Endothelial cell of umbilical vein (primary cell): ENCODE measurements at places on chromosomes 4 and X. TPM values are rescaled to one million over a fixed set of nuclear protein-coding genes. Genes with fewer than 3 reads are reported as not detected.

TMEM255A gene
- not detected in 2 replicates for total RNA-seq

PPP2R2C gene
- total RNA-seq: 0.09 TPM in 2 replicates

CXCL11 gene
- total RNA-seq: 0.55 and 1.1 TPM in 2 replicates

ZAR1 gene
- not detected in 2 replicates for total RNA-seq

TCEAL1 gene
- 14.6 and 18.5 TPM in 2 replicates for total RNA-seq

GPR82 gene
- total RNA-seq: not detected in 2 replicates

HERC6 gene
- 4.1 and 5.0 TPM in 2 replicates for total RNA-seq

NUDT10 gene
- total RNA-seq: not detected in 2 replicates

ZNF711 gene
- 5.0 and 5.2 TPM in 2 replicates for total RNA-seq

RNF175 gene
- total RNA-seq: not detected in 2 replicates

SGMS2 gene
- 33.0 and 35.9 TPM in 2 replicates for total RNA-seq

TMEM150C gene
- total RNA-seq: 6.5 and 6.6 TPM in 2 replicates

TCEANC gene
- 0.75 and 1.8 TPM in 2 replicates for total RNA-seq

ATP2B3 gene
- 0.07 and 0.16 TPM in 2 replicates for total RNA-seq

ASB9 gene
- 5.6 and 7.6 TPM in 2 replicates for total RNA-seq

GPRIN3 gene
- 2.2 and 2.4 TPM in 2 replicates for total RNA-seq

RNF150 gene
- total RNA-seq: 0.30 and 0.33 TPM in 2 replicates

MAGEA9B gene
- not detected in 2 replicates for total RNA-seq

VCX3B gene
- total RNA-seq: not detected in 2 replicates

SPANXB1 gene
- not detected in 2 replicates for total RNA-seq

ADAMTS3 gene
- 1.3 and 1.5 TPM in 2 replicates for total RNA-seq

PLAC1 gene
- 0.58 and 0.81 TPM in 2 replicates for total RNA-seq

GRPR gene
- 0.28 TPM in 1 of 2 replicates, not detected in the other for total RNA-seq

RGS12 gene
- 75.4 and 78.0 TPM in 2 replicates for total RNA-seq

CENPC gene
- total RNA-seq: 24.5 and 26.4 TPM in 2 replicates

UBE2D3 gene
- 279 and 288 TPM in 2 replicates for total RNA-seq

TLL1 gene
- 1.3 and 1.4 TPM in 2 replicates for total RNA-seq

ZNF732 gene
- total RNA-seq: 1.3 and 3.1 TPM in 2 replicates

YIPF6 gene
- 28.5 and 29.6 TPM in 2 replicates for total RNA-seq

TREX2 gene
- total RNA-seq: 0.82 and 1.9 TPM in 2 replicates

CT45A3 gene
- total RNA-seq: not detected in 2 replicates

PASD1 gene
- total RNA-seq: not detected in 2 replicates

MAGEA11 gene
- not detected in 2 replicates for total RNA-seq

RGN gene
- total RNA-seq: 0.73 and 1.4 TPM in 2 replicates

PNMA6A gene
- 1.3 and 1.8 TPM in 2 replicates for total RNA-seq

FOXR2 gene
- total RNA-seq: not detected in 2 replicates
